ENCODE measurements at places on chromosomes 16 and 17.
A peak's percentile ranks its signal among the peaks of the same experiment; 100 is the strongest.

DNA sequence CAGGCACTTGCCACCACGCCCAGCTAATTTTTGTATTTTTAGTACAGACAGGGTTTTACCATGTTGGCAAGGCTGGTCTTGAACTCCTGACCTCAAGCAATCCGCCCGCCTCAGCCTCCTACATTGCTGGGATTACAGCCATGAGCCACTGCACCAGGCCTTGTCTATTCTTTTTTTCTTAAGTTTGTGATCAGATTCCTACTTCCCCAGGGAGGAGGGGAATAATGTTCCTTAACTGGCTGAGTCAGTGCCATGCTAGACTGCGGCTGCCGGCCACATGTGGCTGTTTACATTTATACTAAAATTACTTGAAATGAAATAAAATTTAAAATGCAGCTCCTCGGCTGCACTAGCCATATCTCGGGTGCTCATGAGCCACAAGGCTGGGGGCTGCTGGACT lies 27.8 kb upstream of the USP36 start:
- DNase-seq: no peak
- H3K27me3 ChIP-seq: no peaks in the 10 kb centered on the region
- no peak overlapping the region for H3K4me3 ChIP-seq
- H3K36me3 ChIP-seq: no peaks in the 10 kb centered on the region
- H3K27ac ChIP-seq: peak overlapping the region; percentile 1
- H3K4me1 ChIP-seq: peaks cover 26% of the 10 kb centered on the region

DNA sequence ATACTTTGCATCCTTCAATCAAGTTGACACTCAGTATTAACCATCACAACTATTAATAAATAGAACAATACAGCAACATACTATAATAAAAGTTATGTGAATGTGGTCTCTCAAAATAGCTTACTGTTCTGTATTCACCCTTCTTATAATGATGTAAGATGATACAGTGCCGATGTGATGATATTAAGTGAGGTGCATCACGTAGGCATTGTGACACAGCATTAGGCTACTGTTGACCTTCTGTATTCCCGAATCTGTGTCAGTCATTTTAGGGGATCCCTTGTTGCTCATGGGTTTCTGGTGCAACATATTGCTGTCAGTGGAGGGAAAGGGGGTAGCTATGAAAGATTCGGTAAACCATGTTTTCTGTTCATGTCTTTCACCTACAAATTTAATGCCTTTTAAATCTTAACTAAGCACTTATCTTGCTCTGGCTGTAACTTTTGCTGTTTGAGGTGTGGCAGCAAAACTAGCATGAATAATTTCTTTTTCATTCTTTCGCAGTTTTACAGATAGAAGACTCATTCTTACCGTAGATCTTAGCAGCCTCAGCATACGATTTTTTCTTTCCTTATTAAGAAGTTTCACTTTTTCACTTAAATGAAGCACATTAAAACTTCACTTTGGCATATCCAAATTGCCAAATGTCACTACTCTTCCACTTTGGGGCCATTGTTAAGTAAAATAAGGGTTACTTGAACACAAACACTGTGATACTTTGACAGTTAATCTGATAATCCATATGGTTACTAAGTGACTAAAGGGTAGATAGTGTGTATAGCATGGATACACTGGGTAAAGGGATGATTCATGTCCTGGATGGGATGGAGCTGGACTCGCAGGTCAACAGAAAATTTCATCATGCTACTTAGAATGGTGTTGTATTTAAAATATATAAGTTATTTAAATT lies 29.6 kb downstream of the NFAT5 start:
- H3K36me3 ChIP-seq: no peaks in the 10 kb centered on the region
- no peak for DNase-seq
- no peak overlapping the region for H3K4me3 ChIP-seq
- no peak overlapping the region for H3K27ac ChIP-seq

DNA sequence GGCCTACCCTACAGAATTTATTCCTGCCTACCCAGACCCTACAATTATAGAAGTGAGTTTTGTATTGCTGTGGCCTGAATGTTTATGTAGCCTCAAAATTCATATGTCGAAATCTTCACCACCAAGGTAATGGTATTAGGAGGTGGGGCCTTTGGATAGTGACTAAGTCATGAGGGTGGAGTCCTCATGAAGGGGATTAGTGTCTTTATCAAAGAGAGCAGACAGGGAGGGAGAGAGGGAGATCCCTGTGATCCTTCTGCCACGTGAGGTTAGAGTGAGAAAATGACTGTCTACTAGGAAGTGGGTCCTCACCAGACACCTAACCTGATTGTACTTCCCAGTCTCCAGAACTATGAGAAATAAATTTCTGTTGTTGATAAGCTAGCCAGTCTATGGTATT lies 981 bp upstream of the DUXB start:
- H3K36me3 ChIP-seq: no peaks in the 10 kb centered on the region
- H3K27ac ChIP-seq: no peak overlapping the region
- H3K4me3 ChIP-seq: no peak overlapping the region
- H3K4me1 ChIP-seq: no peaks in the 10 kb centered on the region

DNA sequence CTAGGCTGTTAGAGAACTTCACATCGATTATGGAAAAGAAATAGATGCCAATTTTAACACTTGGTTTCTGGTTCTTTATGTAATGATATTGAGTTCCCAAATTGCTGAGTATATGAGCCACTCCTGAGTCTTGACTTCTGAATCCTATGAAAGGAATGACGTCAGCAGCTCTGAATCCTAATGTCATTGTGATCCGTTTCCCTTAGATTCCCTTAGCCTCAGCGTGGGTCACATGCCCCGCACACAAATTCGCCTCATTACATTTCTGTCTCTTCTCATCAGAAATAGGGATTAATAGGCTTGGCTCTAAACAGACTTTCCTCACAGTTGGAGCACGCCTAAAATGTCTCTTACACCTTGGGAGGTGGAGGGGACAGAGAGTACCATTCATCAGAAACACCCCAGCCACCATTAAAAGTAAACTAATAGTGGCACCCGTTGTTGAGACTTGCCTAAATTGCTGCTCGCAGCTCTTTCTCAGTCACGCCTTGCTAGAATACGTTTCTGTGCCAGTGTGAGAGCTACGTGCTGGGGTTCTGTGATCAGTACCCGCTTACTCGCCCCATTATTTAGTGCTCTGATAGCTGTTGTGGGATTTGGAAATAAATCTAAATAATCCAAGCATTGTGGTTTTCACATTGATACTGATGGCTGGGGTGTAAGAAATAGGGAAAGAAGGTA lies 7.1 kb downstream of the MRM3 start:
- H3K4me3 ChIP-seq: no peak overlapping the region
- no peaks in the 10 kb centered on the region for H3K27me3 ChIP-seq
- H3K36me3 ChIP-seq: peaks cover 33% of the 10 kb centered on the region

- DNase-seq: no peak
- H3K36me3 ChIP-seq: no peaks in the 10 kb centered on the region
- no peak overlapping the region for H3K27ac ChIP-seq
- no peaks in the 10 kb centered on the region for H3K27me3 ChIP-seq
Observed at GRCh38 chr17:28963055-28963611, 11.8 kb upstream of the PHF12 start.

DNA sequence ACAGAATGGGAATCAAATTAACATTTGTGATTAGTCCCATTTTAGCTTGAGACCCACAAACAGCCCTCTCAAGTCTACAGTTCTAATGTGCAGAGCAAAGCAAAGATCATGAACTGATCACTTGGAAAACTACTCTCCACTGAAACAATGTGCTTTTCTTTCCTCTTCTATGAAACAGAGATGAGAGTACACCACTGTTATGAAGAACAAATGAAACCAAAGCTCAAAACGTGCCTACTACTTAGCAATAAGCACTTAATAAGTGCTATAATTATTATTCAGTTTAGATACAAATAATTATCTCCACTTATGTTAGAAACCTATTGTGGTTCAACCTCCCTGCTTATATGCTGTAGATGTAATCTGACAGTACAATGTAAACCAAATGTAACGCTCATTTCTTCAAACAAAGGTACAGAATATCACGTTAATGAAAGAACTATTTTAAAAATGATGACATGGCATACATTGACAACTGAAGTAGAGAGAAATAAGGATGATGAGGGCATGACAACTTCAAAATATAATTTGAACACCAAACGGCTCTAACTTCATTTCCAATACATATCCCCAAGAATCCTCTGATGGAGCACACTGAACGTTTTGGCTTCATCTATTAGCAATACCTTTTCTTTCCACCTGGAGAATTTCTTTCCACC lies 2.0 kb downstream of the VPS35 start:
- no peaks in the 10 kb centered on the region for H3K36me3 ChIP-seq
- no peak overlapping the region for H3K27ac ChIP-seq
- peak overlapping the region; percentile 87 for H3K4me3 ChIP-seq
- no peaks in the 10 kb centered on the region for H3K27me3 ChIP-seq
- DNase-seq: no peak

DNA sequence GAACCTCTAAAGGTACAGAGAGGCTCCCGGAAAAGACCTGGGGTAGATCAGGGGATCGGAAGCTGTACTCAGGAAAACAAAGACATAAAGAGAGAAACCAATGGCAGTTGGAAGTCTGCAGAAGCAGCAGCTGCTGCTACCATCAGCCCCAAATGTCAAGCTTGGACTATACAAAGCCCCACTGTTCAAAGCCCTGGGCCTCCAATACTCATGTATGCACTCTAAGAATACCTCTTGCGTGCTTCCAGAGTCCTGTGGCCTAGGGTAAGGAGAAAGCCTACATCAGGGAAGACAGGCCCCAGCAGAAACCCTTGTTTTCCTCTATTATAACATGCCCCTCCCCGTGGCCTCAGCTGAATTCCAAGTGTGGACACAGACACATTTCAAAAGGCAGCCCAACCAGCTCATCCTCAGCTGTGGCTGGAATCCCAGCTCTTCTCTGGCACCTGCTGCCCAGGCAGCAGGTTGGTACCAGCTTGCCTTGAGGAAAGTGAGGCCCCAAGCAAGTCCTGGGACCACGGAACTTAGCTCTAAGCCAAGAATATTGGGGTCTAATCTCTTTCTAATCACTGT lies 19.3 kb upstream of the MTMR4 start:
- no peak overlapping the region for H3K4me3 ChIP-seq
- H3K4me1 ChIP-seq: peaks cover 7% of the 10 kb centered on the region
- H3K27ac ChIP-seq: no peak overlapping the region
- no peaks in the 10 kb centered on the region for H3K27me3 ChIP-seq
- no peak for DNase-seq

DNA sequence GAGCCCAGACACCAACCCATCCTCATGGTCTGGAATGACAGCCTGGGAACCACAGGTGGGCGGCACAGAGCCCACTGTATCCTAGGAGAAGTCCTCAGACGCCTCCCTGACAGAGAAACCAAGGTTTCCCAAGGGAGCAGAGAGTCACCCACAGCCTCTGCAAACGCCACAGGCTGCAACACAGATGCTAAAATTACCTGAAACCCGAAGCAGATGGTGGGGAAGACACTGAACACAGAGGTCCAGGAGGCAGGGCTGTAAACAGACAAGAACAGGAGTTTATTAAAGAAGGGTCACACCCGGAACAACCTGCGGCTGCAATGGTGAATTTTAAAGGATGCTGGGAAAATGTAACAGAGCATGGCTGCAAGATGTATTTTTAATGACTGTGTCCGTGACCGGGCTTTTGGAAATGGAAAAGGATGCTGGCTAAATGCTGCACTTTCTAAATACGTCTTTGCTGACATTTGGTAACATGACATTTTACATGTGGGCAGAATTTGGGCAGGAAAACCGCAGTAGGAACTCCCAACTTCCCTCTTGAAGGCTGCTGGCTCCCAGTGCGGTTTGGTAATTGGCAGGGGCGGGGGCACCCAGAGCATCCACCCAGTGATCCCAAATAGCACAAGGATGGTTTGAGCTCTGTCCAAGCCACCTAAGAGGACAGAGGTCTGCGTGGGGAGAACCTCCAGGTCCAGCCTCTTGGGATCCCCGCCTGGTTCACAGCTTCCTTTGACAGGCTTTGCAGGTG lies 13.1 kb downstream of the SLC38A8 start:
- H3K36me3 ChIP-seq: no peaks in the 10 kb centered on the region
- no peaks in the 10 kb centered on the region for H3K27me3 ChIP-seq
- DNase-seq: no peak

- H3K4me3 ChIP-seq: no peak overlapping the region
- no peak for DNase-seq
- H3K27ac ChIP-seq: no peak overlapping the region
- peaks cover 17% of the 10 kb centered on the region for H3K4me1 ChIP-seq
Observed at GRCh38 chr17:21129023-21129681, 2.4 kb downstream of the DHRS7B start.

DNA sequence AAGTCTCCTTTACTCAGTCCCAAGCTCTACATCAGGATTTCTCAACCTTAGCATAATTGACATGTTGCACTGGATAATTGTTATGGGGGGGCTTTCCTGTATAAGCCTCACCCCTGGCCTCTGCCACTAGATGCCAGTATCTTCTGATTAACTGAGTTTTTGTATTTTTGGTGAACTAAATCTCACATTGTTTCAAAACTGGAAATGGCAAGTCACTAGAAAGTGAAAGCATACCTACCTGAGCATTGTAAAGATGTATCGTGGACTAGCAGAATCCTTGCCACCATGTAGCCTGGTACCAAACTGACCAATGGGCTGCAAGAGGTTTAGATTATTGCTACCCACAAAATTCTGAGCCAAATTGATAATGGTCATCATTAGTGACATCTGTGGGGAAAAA lies 15.0 kb downstream of the TOP2A start:
- H3K36me3 ChIP-seq: no peaks in the 10 kb centered on the region
- H3K4me3 ChIP-seq: no peak overlapping the region
- H3K4me1 ChIP-seq: no peaks in the 10 kb centered on the region
- H3K27me3 ChIP-seq: no peaks in the 10 kb centered on the region

DNA sequence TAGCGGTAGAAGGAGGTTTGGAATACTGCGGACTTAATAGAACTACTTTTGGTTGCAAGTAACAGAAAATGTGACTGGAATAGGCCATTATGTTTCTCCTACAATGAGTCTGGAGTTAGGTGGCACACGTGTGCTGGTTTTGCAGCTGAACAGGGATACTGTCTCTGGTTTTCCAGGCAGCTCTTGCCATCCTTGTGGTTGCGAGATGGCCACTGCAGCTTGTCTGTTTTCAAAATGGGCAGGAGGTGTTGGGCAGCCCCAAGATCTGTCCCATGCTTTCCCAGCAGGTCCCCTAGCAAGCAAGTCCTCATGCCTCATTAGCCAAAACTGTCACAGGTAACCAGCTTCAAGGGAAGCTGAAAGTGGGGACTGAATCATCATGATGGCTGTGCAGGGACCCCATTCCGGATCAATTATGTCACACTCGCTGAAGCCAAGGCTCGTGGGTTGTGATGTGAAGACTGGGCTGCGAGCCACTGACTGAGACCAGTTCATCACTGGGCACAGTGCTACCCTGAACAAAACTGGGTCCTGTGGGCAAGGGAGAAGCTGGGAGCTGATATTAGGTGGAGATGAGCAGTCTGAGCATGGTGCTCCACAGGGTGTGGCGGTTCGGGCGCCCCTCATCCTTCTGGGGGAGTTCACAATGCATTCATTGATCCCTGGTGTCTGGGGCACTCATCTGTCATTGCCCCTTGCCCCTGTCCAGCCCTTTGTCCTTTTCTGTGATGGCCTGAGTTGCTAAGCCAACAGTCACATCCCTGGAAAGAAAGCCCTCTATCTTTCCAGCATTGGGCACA lies 82.1 kb downstream of the KSR1 start:
- no peaks in the 10 kb centered on the region for H3K36me3 ChIP-seq
- no peak overlapping the region for H3K4me3 ChIP-seq
- H3K27me3 ChIP-seq: no peaks in the 10 kb centered on the region

- H3K4me1 ChIP-seq: peaks cover 16% of the 10 kb centered on the region
- no peaks in the 10 kb centered on the region for H3K27me3 ChIP-seq
- no peaks in the 10 kb centered on the region for H3K36me3 ChIP-seq
- no peak overlapping the region for H3K27ac ChIP-seq
- no peak for DNase-seq
- no peak overlapping the region for H3K4me3 ChIP-seq
Observed at GRCh38 chr16:57297856-57298255, 13.4 kb upstream of the PLLP start.

- no peak for DNase-seq
- no peaks in the 10 kb centered on the region for H3K36me3 ChIP-seq
- H3K4me1 ChIP-seq: peaks cover 24% of the 10 kb centered on the region
Observed at GRCh38 chr17:76577876-76578275, 7.8 kb downstream of the ST6GALNAC2 start.

Data from vagina (tissue), 2 donors.